Activated CD4-positive, alpha-beta T cell treated with anti-CD3 and anti-CD28 coated beads, Interleukin-2, amount 10 ng/mL, durations not matched to agents 24 days and 14 days (primary cell): ENCODE measurements at places on chromosomes 4 and X. TPM values are rescaled to one million over a fixed set of nuclear protein-coding genes. Genes with fewer than 3 reads are reported as not detected.

GRCh38 chr4:158630893-158631292 is 40.8 kb downstream of the C4orf46 start:
- H3K27ac ChIP-seq = no peak overlapping the region
- no peak overlapping the region for H3K4me3 ChIP-seq
- H3K36me3 ChIP-seq = no peaks in the 10 kb centered on the region
- H3K27me3 ChIP-seq = peaks cover 19% of the 10 kb centered on the region
- H3K4me1 ChIP-seq = no peaks in the 10 kb centered on the region

- H3K36me3 ChIP-seq = no peaks in the 10 kb centered on the region
- H3K27me3 ChIP-seq = no peaks in the 10 kb centered on the region
- no peak for DNase-seq
- H3K4me1 ChIP-seq = no peaks in the 10 kb centered on the region
- H3K27ac ChIP-seq = no peak overlapping the region
- H3K4me3 ChIP-seq = no peak overlapping the region
Measured at GRCh38 chr4:120327276-120327675, 260.6 kb upstream of the MAD2L1 start.

- peak within 1 kb of the TSS; percentile 23 for H3K4me3 ChIP-seq
- peak within 1 kb of the TSS; percentile 45 for H3K27ac ChIP-seq
- no peak for DNase-seq
- no peaks in the 10 kb centered on the region for H3K27me3 ChIP-seq
Measured at GRCh38 chrX:129738466-129739308, at the start of gene XPNPEP2. Gene XPNPEP2 (plus strand): TSS chrX:129738979. CDS start chrX:129739214, 235 bp downstream.

GRCh38 chr4:158099686-158100085 is 73.1 kb downstream of the GASK1B start:
- DNase-seq = no peak
- no peak overlapping the region for H3K27ac ChIP-seq
- no peaks in the 10 kb centered on the region for H3K27me3 ChIP-seq
- no peaks in the 10 kb centered on the region for H3K4me1 ChIP-seq
- H3K4me3 ChIP-seq = no peak overlapping the region

GRCh38 chrX:76893930-76894329 is 466.4 kb downstream of the MAGEE1 start:
- no peak overlapping the region for H3K4me3 ChIP-seq
- no peak overlapping the region for H3K27ac ChIP-seq
- DNase-seq = no peak
- H3K4me1 ChIP-seq = no peaks in the 10 kb centered on the region

DNA sequence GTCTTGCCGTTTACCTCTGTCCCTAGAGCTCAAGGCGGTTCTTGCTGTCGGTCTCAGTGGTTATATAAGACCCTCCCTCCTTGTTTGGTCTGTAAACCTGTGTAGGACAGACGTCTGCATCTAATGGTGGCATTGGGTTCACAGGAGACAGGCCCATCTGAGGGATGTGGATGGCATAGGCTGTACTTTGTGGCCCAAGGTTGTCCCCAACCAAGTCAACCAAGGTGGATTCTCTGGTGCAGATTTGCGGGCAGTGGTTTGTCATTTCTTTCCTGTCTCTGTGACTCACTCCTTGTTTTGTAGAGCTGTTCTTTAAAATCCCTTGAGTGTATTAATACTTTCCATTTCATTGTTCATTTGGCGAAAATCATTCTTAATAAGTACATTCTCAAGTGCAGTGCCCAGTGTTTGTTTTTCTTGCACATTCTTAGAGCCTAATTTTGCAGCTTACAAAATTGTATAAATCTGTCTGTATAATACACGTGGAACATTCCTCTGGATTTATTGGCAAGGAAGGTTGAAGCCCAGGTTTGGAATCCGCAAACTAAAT is 68.0 kb upstream of the TLR2 start:
- peak; percentile 72 for DNase-seq
- no peak overlapping the region for H3K4me3 ChIP-seq
- peaks cover 67% of the 10 kb centered on the region for H3K36me3 ChIP-seq
- no peaks in the 10 kb centered on the region for H3K27me3 ChIP-seq

DNA sequence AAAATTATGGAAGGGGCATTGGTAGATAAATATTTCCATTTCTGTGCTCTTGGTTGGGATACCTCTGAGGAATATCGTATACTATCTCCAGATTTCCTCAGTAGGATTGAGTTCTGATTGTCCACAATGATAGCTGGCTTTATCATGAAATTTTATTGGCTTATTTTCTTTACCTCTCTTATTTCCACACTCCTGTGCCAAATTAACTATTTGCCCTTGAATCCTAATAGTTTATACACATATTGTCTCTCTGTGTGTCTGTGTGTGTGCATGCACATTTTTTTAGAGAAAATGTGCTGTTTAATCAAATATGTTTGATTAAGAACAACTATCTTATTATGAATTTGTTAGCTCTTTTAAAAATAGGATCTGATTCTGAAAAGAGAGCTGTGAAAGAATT is 271.6 kb downstream of the DTHD1 start:
- H3K4me3 ChIP-seq = no peak overlapping the region
- H3K27me3 ChIP-seq = peaks cover 2% of the 10 kb centered on the region
- H3K4me1 ChIP-seq = peaks cover 7% of the 10 kb centered on the region
- DNase-seq = no peak
- H3K27ac ChIP-seq = no peak overlapping the region
- no peaks in the 10 kb centered on the region for H3K36me3 ChIP-seq

DNA sequence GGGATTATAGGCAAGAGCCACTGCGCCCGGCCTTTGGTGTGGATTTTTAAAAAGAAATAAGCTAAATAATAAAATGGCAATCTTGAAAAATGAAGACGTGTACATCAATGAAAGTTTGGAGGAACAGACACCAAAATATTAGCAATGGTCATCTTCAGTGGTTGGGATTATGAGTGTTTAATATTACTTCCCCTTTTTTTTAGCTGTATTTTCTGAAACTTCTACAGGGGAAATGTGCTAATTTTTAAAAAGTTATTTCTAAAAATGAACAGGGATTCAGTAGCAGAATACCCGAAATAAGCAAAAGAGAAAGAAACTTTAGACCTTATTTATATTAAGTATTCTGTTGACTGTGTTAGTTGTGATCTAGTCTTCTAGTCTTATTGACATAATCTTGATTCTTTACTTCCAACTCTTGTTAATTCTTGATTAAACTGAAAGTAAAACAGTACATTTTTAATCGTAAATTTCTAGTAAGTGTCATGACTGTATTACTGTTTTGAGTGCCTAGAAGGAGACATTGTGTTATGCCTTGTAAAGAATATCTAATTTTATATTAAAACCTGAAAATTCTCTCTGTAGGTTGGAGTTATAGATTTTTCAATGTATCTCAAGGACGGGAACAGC is 51.3 kb downstream of the RUFY3 start:
- H3K36me3 ChIP-seq = peaks cover 5% of the 10 kb centered on the region
- no peak for DNase-seq
- H3K4me3 ChIP-seq = no peak overlapping the region
- no peaks in the 10 kb centered on the region for H3K27me3 ChIP-seq
- no peak overlapping the region for H3K27ac ChIP-seq

- H3K27ac ChIP-seq = no peak overlapping the region
- H3K4me1 ChIP-seq = peaks cover 2% of the 10 kb centered on the region
- no peak overlapping the region for H3K4me3 ChIP-seq
- no peak for DNase-seq
- no peaks in the 10 kb centered on the region for H3K27me3 ChIP-seq
Measured at GRCh38 chr4:968621-969394, 4.6 kb downstream of the DGKQ start.

DNA sequence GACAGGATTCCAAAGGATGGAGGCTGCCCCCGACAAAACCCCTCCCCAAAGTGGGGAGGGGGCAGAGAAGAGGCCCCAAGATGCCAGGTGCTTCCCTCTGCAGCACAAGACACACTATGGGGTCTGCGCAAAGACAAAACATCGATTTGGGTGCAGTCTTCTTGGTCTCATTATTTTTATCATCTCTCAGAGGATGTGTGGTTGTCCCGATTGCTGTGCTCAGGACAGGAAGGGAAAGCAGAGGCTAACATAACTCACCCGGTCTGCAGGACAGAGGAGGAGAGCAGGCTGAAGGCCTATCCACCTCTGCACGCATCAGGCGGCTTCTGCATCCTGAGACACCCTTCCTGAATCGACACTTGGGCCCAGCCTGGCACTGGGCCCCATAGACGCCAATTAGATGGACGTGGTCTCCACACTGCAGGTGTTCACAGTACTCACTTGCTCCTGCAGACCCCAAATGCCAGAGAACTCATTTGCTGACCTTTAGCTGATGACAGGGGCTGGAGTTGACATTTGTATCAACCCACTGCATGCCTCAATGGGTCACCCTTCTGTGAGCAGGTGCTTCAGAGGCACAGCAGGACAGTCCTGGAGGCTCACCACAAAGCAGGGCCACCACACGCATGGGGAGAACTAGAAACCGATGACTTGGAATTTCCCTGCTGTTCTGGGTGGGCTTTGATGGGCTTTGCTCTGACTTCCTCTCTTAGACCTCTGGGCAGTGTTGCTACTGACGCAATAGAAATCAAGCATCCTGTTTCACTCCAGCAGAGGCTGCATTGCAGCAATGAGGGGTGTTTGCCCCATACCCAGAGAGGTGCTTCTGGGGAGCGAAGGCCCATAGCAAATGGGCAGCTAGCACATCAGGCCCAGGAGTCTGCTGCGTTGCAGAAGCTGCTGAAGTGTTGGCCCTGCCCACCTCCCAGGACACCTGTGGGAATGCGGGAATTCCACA is 96.3 kb upstream of the ENPP6 start:
- H3K36me3 ChIP-seq = no peaks in the 10 kb centered on the region
- peak overlapping the region; percentile 32 for H3K4me3 ChIP-seq
- peak; percentile 58 for DNase-seq
- H3K4me1 ChIP-seq = peaks cover 79% of the 10 kb centered on the region
- no peaks in the 10 kb centered on the region for H3K27me3 ChIP-seq

- H3K4me3 ChIP-seq = no peak overlapping the region
- peak; percentile 79 for DNase-seq
- no peaks in the 10 kb centered on the region for H3K36me3 ChIP-seq
- H3K27me3 ChIP-seq = peaks cover 4% of the 10 kb centered on the region
Measured at GRCh38 chr4:143773998-143774895, 73.8 kb upstream of the FREM3 start.

- no peaks in the 10 kb centered on the region for H3K4me1 ChIP-seq
- no peak overlapping the region for H3K27ac ChIP-seq
- peaks cover 4% of the 10 kb centered on the region for H3K36me3 ChIP-seq
- H3K4me3 ChIP-seq = no peak overlapping the region
- H3K27me3 ChIP-seq = no peaks in the 10 kb centered on the region
- no peak for DNase-seq
Measured at GRCh38 chrX:85024044-85024443, 20.4 kb downstream of the APOOL start.

GRCh38 chrX:101208152-101208905 is 11.3 kb upstream of the DRP2 start:
- H3K36me3 ChIP-seq = no peaks in the 10 kb centered on the region
- no peak for DNase-seq
- H3K27ac ChIP-seq = peak overlapping the region; percentile 14
- no peak overlapping the region for H3K4me3 ChIP-seq

- DNase-seq = no peak
- H3K4me3 ChIP-seq = no peak overlapping the region
- H3K4me1 ChIP-seq = no peaks in the 10 kb centered on the region
- no peaks in the 10 kb centered on the region for H3K36me3 ChIP-seq
- H3K27ac ChIP-seq = no peak overlapping the region
Measured at GRCh38 chr4:152972821-152973628, 36.9 kb downstream of the FHDC1 start.

DNA sequence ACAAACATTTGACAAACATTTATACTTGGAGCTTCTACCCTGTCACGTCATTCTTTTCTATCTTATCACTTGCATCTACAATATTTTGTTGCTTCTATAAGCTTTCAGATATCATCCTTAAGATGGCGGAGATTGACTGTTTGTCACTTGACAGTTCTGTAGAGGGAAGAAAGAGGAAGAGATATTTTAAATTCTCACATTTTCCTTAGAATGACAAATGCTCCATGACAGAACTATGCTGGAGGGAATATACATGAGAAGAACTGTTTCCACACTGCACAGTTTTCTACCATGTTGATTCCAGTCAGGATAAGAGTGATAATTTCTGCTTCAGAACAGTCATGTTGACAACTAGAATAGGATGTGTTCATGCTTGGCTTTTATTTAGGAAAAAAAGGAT is 29.7 kb downstream of the FAM133A start:
- no peak overlapping the region for H3K4me3 ChIP-seq
- H3K36me3 ChIP-seq = no peaks in the 10 kb centered on the region
- no peaks in the 10 kb centered on the region for H3K4me1 ChIP-seq
- no peak overlapping the region for H3K27ac ChIP-seq
- DNase-seq = no peak
- no peaks in the 10 kb centered on the region for H3K27me3 ChIP-seq

DNA sequence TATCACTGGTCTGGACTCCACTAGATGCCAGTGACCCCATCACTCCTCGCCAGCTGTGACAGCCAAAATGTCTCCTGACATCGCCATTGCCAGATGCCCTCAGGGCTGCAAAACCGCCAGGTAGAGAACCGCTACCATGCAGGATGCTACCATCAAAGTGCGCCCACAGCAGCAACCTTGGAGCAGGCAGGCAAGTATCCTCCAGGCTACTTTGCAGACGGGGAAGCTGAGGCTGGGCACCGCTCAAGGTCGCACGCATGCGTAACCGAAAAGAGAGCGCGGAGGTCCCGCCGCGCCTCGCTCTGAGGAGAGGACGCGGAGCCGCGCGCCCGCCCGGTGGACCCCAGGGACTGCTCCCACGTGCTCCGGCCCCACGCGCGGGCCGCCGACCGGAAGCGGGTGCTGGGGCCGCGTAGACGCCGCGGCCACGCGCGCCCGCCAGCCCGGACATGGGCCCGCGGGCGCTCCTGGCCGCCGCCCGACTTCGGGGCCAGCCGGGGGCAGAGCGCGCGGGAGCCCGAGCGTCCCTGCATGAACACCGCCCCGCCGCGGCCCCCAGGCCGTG is at the start of gene STS:
Gene STS, plus strand, starts transcription at position 300 of the 565 bp plus-strand sequence. CDS start 105,488 bp downstream, outside the sequence.
- H3K36me3 ChIP-seq = peaks cover 2% of the 10 kb centered on the region
- DNase-seq = peak; percentile 76
- H3K4me1 ChIP-seq = peaks cover 11% of the 10 kb centered on the region
- peak within 1 kb of the TSS; percentile 85 for H3K27ac ChIP-seq
- H3K4me3 ChIP-seq = peak within 1 kb of the TSS; percentile 85

DNA sequence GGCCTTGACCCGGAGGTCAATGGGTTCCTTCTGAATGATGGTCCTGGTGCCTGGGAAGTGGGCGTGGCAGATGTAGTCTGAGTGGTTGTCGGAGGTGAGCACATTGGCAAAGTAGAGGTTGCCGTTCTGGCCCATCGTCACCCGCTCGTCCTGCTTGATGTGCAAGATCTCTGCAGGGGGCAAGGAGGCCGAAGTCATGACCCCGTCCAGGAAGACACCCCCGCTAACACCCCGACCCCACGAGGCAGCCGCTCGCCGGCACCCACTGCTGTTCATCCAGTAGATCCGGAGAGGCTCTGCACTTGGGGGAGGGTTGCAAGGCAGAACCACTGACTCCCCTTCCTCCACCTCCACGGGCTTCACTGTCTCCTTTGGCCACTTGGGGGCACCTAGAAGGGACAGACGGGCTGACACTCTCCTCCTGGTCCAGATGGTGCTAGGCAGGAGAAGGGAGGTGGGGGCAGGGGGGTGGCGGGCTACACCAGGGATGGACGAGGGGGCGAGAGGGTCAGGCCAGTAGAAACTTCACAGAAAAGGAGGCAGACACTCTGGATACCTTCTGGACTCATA is 15.1 kb downstream of the L1CAM start:
- H3K27ac ChIP-seq = no peak overlapping the region
- no peaks in the 10 kb centered on the region for H3K36me3 ChIP-seq
- DNase-seq = no peak

The TRIM75 gene
- not detected in 2 replicates for total RNA-seq

The MAPK10 gene
- not detected in 2 replicates for total RNA-seq

The PCSK1N gene
- total RNA-seq = 0.33 TPM in 1 of 2 replicates, not detected in the other

The NUP62CL gene
- total RNA-seq = 1.1 and 1.2 TPM in 2 replicates

The ARHGAP36 gene
- not detected in 2 replicates for total RNA-seq

The GYG2 gene
- total RNA-seq = not detected in 2 replicates

The CBLL2 gene
- total RNA-seq = not detected in 2 replicates

The POU3F4 gene
- not detected in 2 replicates for total RNA-seq

The XPNPEP2 gene
- 0.24 and 0.28 TPM in 2 replicates for total RNA-seq

The INTU gene
- total RNA-seq = not detected in 2 replicates

The CXCL10 gene
- 3.4 and 4.3 TPM in 2 replicates for total RNA-seq

The NPY1R gene
- not detected in 2 replicates for total RNA-seq
